A549 treated with CpdA at 1 μM for 4 hours (cell line): ENCODE measurements at places on chromosomes 5 and 9. TPM values are rescaled to one million over a fixed set of nuclear protein-coding genes. Genes with fewer than 3 reads are reported as not detected.

Gene EIF4EBP3
- total RNA-seq, result 1.3 to 5.0 TPM (median 2.1 TPM) in 5 replicates

Gene FOXD4L6
- total RNA-seq, result 0.06 TPM in 1 of 5 replicates, not detected in the others

Gene NEUROG1
- not detected in 5 replicates for total RNA-seq

Gene CCNO
- 5.4 to 10.2 TPM (median 8.9 TPM) in 5 replicates for total RNA-seq

Gene MCTP1
- total RNA-seq, result 7.3 to 14.1 TPM (median 9.2 TPM) in 5 replicates
